ENCODE measurements at places on chromosomes 12 and 14.

- DNase-seq: no peak
Measured at GRCh38 chr14:31510222-31510621, 22.4 kb upstream of the GPR33 start.

GRCh38 chr14:100612986-100613385, 25.8 kb upstream of the BEGAIN start:
- DNase-seq: no peak

DNA sequence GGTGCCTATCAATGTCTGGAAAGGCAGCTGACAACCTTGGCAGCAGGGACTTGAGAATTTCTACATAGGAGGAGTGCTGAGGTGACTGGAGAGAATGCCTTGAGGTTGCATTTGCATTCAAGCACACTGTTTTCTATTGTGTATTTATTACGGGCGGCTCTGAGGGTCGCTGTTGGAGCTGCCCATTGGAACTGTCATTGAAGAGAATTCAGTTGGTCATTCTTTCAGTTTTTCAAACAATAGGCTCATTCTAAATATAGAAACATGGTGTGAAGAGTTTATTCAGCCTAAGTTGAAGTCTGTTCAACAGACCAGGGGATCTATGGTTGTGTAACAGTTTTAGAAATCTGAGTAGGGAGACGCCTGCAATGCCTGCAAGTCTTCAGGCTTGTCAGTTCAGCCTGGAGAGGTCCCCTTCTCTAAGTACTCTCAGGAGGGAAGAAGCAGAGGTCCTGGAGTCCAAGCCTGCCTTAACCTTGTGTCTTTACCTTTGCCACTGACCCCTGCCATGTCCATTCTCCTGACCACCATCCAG, 9.8 kb upstream of the ABHD12B start:
- DNase-seq: no peak

DNA sequence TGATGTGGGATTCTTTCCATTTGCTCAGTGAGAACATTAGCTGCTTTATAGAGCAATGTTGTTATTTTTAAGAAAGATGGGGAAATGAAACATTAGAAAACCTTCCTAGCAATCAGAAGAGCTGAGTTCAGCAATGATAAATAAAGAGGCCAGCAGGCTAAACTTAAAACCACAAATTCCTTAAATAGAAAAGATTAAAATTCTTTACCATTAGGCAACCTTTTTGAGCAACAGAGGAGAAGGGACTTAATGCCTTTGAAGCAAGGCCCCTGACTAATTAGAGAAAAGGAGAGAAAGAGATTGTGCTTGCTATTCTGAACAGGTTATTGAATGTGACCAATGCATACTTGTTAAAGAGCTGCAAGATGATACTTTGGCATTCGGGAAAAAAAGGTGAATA, 160.8 kb upstream of the LMO3 start:
- no peak for DNase-seq

DNA sequence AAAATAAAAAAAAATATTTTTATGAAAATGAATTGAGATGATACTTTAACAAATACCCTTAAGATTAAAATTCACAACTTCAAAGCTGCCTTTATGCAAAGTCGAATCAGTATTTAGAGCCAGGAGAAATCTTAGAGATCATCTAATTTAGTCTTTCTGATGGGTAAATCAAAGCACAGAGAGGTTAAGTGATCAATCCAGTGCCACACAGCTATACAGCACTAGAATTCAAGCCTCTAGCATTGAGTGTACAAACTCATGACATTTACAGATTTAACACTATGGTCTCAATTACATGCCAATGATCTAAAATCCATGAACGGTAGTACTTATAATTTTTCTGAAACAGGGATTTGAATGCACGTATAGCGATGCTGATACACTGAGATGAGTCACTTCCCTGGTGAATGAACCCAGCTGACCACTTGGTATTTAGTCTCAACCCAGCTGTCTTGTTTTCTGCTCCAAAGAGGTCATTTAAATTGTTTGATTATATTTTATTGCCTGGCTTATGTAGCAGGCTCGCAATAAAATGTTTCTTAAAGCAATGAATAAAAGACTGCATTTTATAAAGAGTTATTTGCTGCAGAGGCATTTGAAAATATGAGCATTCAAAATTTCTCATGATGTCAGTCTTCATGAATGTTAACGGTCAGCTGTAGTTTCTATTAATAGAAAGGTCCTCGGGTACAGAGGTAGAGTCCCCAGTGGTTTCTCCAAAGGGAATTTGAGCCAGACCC, 152.4 kb upstream of the PRICKLE1 start:
- no peak for DNase-seq

GRCh38 chr14:53149668-53150316, 3.3 kb downstream of the DDHD1 start:
- DNase-seq: no peak

GRCh38 chr12:120257041-120257821, 8.3 kb downstream of the PXN start:
- no peak for DNase-seq

DNA sequence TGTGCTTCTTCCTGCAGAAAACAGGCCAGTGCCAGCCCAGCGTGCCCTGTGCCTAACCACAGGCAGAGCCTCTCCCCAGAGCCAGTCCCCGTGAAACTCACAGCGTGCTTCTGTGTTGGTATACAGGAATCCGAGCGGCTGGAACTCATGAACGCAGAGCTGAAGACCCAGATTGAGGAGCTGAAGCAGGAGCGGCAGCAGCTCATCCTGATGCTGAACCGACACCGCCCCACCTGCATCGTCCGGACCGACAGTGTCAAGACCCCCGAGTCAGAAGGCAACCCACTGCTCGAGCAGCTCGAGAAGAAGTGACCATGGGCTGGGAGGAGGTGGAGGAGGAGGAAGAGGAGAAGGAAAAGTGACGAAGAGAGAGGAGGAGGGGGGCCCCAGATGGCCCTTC, 41.3 kb downstream of the JDP2 start:
- DNase-seq: no peak

DNA sequence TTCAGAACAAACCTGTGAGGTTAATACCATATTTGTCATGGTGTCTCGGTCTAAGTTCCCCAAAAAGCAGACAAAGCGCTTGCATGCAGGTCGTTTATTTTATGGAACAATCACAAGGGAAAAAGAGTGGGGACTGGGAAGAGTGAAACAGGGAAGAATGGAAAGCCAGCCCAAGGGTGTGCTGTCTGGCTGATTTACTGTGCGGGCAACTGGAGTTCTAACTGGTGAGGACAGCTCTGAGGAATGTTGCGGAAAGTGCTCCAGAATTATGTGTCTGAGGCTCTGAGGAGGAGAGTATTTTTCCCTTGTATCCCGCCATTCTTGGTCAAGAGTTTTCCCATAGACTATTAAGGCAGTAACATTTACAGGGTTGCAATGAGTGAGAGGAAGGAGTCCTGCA, 465.4 kb downstream of the RMST start:
- no peak for DNase-seq

- peak; percentile 4 for DNase-seq
Measured at GRCh38 chr12:110501399-110501751, 536 bp downstream of the VPS29 start.

GRCh38 chr12:92630968-92631367, 71.8 kb upstream of the PLEKHG7 start:
- DNase-seq: no peak

DNA sequence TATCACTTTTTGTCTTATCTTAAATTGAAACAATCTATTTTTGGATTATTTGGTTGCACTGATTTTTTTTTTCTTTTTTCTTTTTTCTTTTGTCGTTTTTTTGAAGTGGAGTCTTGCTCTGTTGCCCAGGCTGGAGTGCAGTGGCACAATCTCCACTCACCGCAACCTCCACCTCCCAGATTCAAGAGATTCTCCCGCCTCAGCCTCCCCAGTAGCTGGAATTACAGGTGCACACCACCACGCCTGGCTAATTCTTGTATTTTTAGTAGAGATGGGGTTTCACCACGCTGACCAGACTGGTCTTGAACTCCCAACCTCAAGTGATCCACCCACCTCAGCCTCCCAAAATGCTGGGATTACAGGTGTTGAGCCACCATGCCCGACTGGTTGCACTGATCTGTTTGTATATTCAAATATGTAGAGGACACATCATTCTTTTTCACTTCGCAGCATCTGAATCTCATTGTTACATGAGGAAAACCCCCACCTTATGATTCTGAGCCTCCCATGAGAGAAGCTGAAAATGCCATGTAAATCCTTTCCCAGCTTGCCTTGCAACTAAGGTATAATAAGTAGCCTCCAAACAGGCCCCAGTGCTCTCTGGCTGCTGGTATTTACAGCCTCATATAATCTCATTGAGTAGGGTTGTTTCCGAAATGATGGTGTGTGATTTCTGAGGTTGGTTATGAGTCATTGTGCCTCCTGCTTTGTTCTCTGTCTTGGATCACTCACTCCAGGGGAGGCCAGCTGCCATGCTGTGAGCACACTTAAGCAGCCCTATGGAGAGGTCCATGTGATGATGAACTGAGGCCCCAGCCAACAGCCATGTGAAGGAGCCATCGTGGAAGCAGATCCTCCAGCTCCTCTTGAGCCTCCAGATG, 5.2 kb upstream of the HSP90B1 start:
- no peak for DNase-seq

GRCh38 chr12:47616440-47616839, 89.4 kb downstream of the RPAP3 start:
- DNase-seq: no peak

GRCh38 chr12:3631272-3631637, 121.7 kb downstream of the CRACR2A start:
- DNase-seq: no peak

DNA sequence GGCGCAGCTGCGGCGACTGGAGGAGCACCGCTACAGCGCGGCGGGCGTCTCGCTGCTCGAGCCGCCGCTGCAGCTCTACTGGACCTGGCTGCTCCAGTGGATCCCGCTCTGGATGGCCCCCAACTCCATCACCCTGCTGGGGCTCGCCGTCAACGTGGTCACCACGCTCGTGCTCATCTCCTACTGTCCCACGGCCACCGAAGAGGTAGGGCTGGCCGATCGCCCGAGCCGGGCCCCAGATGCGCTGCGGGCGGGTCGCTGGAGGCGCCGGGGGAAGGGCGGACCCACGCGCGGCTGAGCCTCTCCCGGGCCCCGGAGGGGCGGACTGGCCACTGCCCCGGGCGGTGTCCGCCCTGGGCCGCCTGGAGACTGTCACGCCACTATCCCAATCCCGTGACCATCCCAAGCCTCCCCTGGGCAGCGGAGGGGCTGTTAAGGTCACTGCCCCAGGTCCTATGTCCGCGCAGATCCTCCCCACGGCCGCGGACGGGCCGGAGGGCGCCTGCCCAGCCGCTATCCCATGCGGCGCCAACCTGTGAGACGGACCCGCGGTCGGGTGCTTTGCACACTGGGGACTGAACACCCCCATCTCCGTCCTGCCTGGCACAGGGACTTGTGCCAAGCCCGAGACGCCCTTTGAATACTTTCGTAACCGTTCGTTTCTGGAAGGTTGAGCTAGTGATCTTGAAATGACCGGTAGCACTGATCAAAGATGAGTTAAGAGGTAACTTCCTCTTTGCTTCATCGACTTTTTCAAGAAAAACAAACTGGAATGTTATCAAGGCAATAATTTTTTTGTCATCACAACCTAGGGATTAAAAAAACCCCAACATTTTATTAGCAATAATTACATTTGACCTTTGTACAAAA, 725 bp downstream of the CHPT1 start:
- no peak for DNase-seq

DNA sequence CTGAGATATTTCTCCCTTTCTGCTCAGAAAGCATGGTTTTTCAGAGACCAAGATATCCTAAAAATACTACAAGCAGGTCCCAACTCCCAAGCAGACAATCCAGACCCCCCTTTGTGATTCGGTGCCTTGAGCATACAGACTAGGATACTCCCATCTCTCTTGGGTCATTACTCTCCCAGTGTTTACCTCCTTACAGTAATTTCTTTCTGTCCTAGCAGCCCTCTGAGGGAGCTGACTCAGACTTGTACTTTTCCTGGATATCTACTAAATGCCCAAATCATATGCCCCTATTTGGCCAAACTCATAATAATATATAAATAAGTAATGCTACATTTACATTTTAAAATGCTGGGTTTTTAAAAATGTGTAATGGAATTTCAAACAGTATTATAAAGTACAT, 355.6 kb downstream of the LRIG3 start:
- no peak for DNase-seq

DNA sequence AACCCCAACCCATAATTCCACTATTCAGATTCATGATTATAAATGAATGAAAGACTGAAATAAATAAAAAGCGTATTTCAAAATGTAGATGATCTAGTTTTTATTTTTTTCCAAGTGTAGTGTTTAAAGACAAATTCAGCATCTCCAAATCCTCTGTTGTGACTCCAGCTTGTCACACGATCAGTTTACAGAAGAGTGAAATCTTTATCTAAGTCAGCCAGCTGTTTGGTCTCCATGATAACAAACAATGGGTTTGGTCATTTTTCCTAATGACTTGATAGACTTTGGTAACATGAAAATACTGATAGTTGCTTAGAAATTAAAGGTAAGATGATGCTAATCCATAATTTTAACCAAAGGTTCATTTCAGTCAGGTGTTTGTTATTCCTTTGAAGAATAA, 114.5 kb upstream of the RASSF8 start:
- no peak for DNase-seq

DNA sequence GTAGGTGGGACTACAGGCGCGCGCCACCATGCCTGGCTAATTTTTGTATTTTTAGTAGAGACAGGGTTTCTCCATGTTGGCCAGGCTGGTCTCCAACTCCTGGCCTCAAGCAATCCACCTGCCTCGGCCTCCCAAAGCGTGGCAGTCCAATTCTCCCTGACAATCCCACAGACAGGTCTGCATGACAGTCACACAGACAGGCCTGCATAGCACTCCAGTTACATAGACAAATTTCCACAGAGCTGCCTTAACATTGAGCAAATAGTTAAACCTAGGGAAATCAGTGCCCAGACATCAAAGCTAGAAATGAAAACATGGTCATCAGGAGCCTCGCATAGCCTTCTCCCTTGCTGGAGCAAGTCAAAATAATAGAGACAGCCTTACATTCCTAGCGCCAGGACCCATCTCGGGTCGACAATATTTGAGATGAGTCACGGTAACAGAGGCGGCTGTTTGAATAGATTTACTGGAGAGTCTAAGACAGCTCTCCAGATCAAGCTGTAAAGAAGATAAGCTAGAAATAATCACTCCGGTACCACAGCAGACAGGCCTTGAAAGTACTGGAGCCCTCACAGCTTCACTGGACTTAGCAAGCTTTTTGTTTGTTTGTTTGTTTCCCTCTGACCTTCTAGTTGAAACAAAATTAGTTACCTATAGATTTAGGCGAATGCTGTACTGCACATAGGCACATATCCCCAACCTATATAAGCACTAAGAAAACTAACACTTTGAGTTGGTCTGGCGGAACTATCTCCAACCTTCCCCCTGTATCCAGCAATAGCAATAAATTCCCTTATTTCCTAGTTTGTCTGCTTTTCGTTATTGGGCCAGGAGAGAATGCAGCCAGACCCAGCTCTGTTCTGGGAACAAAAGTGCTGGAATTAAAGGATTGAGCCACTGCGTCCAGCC, 23.8 kb upstream of the PYROXD1 start:
- no peak for DNase-seq

GRCh38 chr12:31578632-31579031, 12.3 kb downstream of the DENND5B start:
- DNase-seq: no peak

Data from NCI-H187 treated with DMSO at 0.1 percent for 48 hours (cell line).